ENCODE measurements at places on chromosomes 16 and 17. TPM values are rescaled to one million over a fixed set of nuclear protein-coding genes. Genes with fewer than 3 reads are reported as not detected.

The DCAKD gene
- 47.9 TPM for total RNA-seq

The KRT33A gene
- not detected for total RNA-seq

The TNFRSF12A gene
- total RNA-seq = 103 TPM

The ABCC11 gene
- under 0.01 TPM for total RNA-seq

DNA sequence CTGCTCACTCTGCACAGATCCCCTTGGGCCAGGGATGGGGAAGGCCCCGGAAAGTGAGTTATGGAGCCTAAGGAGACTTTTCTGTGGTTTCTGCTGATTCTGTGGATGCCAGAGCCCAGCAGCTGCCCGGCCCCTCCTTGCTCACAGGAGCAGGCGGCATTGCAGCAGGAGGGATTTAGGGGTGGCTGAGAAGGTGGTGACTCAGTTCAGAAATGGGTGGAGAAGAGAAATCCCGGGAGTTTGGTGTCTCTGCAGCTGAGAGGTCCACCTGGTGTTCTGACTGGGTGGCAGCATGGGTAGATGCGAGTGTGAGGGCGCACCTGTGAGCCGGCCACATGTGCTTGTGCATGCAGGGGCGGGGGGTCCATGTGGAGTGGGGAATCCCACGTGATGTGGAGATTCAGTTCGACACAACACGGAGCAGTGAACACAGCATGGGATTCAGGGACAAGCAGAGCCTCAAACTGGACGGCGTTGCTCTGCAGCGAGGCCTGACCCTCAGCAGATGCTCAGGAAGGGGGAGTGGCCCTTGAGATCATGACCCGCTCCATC is 16.0 kb upstream of the SPPL2C start:
- no peaks in the 10 kb centered on the region for H3K36me3 ChIP-seq
- no peaks in the 10 kb centered on the region for H3K4me1 ChIP-seq
- DNase-seq = no peak

- H3K27ac ChIP-seq = no peak overlapping the region
- DNase-seq = no peak
- H3K36me3 ChIP-seq = no peaks in the 10 kb centered on the region
- no peak overlapping the region for H3K4me3 ChIP-seq
Measured at GRCh38 chr16:56199164-56199563, 7.9 kb downstream of the GNAO1 start.

DNA sequence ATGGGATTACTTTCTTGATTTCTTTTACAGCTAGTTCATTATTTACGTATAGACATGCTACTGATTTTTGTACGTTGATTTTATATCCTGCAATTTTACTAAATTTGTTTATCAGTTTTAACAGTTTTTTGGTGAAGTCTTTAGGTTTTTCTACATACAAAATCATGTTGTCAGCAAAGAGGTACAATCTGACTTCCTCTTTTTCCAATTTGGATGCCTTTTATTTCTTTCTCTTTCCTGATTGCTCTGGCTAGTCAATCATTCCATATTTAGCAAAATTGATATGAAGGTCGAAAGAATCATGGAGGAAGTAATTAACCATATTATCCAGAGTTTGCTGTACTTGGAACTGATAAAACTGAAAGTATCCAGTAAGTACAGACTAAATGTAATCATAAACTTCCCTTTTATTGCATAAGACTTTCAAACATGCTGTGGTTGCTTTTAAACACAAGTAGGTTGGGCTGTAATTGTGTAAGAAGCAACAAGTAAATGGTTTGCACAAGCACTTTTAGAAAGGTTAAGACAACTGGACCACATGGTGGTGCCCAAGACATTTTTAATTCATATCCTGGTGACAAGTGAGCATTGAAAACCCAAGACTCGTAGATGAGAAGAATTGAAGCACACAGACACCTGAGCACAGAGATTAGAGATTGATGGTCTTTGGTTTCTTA is 8.4 kb downstream of the GDE1 start:
- H3K4me1 ChIP-seq = 0 out of 2 replicates have a peak, but pooled peaks cover 3% of the 10 kb centered on the region
- H3K4me3 ChIP-seq = no peak overlapping the region
- no peaks in the 10 kb centered on the region for H3K27me3 ChIP-seq
- peak; percentile 29 for DNase-seq
- no peak overlapping the region for H3K27ac ChIP-seq
- peaks cover 6% of the 10 kb centered on the region for H3K36me3 ChIP-seq
